ENCODE measurements at places on chromosomes 2 and 18. TPM values are rescaled to one million over a fixed set of nuclear protein-coding genes. Genes with fewer than 3 reads are reported as not detected.

GRCh38 chr18:52219102-52219501 lies 120.9 kb upstream of the DCC start:
- DNase-seq: no peak

- DNase-seq: no peak
These were observed 220.4 kb downstream of the ZNF516 start for GRCh38 chr18:76274468-76275289.

DNA sequence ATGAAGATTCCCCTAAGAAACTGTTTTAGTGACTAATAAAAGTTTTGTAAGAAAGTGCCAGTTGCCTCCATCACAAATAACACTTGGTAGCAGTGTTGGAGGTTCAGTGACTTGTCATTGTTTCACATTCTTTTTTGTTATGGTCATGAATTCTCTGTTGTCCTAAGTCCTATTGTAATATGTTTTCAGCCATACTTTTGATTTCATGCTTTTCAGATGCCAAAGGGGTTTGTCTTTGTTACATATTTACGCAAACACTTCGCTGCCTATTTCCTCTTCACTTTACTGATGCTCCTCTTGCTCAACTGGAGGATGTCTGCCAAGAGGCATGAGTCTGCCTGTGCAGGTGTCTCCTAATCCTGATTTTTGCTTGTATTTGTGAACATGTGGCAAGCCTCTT lies 66.6 kb downstream of the PHLPP1 start:
- no peak for DNase-seq

DNA sequence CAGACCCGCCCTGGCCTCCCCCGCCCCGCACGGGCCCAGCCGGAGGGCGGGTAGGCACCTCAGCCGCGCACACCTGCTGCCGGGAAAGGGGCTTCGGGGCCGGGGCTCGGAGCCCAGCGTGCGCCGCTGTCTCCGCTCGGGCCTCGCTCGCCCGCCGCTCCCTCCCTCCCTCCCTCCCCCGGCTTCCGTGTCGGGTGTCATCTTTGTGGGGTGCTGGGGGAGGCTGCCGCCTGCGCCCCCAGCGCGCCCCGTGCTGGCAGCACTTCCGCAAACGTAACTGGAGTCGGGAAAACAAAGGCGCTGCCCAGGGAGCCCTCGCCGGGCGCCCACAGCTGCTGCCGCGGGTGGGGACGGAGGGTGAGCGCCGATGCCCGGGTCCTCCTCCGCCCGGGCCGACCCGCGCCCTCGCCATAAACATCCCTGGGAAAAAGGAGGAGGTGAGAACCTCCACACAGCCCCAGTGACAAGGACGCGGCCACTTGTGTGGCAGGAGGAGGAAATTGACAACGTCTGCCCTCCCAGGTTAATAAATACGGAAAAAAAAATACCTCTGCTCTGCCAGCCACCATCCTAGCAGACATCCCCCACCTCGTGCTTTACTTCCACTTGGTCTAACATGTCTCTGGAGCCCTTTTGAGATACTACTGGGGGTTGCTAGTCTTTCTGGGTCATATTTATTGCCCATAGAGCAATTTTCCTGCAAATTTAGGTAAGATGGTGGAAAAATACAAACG lies 550 bp downstream of the MFSD6 start:
- peak; percentile 43 for DNase-seq

- no peak for DNase-seq
These were observed 40.6 kb upstream of the EPAS1 start for GRCh38 chr2:46256563-46257142.

DNA sequence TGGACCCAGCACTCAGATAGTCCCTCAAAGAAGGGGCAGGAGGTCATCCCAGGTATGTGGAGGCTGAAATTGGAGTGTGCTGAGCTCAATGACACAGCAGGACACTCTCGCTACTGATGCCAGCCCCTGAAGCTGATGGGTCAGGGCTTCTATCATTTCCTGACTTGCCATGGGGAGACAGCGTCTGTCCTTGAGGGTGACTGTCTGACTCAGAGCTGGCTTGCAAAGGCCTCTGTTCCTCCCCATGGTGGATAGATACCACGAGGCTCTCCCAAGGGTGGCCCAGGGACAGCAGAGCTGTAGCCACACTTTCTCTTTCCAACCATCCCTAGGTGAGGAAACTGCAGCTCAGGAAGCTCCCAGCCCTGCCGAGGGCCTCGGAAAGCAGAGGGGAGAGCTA lies 10.8 kb downstream of the ALPG start:
- DNase-seq: no peak

DNA sequence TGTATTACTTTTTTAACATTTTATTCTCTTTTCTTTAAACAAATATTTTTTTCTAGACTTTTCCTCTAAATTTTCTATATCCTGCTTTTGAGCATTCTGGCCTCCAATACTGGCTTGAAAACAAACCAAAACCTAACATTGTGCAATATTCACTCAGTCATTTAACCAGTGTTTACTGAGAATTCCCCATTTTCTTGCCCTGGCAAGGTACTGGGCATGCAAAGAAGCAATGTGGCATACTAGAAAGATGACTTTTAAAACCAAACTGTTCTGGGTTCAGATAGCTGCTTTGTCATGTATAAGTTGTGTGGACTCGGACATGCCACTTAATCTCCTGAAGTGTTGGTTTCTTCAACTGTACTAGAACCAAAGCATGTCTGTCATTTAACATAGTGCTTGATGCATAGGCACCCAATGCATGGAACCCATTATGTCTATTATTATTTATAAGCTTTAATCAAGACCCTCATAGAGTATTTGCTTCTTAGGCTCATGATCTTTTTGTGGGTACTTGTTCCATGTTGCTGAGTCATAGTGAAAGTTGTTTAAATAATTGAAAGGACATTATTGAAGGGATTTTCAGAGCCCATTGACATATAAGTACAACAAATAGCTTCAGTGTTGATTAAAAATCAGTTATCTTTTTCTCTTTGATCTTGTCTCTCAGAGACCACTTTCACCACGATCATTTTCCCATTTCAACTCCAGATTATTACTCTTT lies 185.4 kb upstream of the OSR1 start:
- DNase-seq: no peak

- no peak for DNase-seq
These were observed 285.9 kb downstream of the MYT1L start for GRCh38 chr2:2045141-2045540.

GRCh38 chr2:224893848-224894247 lies 148.4 kb downstream of the DOCK10 start:
- no peak for DNase-seq

GRCh38 chr18:78971511-78972245 lies 7.9 kb upstream of the SALL3 start:
- DNase-seq: no peak

DNA sequence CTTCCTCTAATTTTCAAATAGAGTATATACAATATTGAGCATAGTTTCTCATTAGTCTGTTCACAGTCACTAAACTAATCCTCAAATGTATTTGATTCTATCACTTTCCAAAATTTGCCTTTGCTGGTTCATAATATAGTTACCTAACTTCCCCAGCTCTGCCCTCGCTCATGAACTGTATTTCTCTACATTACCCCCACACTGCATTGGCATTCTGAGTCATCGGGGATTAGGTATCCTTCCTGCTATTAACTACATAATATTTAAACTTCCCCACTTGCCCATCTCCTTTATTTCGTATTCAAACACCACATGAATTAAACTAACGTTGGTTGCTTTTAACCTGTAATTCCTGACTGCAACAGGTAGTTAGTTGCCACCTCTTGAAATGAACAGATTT lies 14.8 kb upstream of the CLASP1 start:
- DNase-seq: no peak

GRCh38 chr18:59575995-59576394 lies 121.2 kb downstream of the CCBE1 start:
- DNase-seq: no peak

GRCh38 chr2:106921451-106921850 lies 35.5 kb upstream of the ST6GAL2 start:
- no peak for DNase-seq

DNA sequence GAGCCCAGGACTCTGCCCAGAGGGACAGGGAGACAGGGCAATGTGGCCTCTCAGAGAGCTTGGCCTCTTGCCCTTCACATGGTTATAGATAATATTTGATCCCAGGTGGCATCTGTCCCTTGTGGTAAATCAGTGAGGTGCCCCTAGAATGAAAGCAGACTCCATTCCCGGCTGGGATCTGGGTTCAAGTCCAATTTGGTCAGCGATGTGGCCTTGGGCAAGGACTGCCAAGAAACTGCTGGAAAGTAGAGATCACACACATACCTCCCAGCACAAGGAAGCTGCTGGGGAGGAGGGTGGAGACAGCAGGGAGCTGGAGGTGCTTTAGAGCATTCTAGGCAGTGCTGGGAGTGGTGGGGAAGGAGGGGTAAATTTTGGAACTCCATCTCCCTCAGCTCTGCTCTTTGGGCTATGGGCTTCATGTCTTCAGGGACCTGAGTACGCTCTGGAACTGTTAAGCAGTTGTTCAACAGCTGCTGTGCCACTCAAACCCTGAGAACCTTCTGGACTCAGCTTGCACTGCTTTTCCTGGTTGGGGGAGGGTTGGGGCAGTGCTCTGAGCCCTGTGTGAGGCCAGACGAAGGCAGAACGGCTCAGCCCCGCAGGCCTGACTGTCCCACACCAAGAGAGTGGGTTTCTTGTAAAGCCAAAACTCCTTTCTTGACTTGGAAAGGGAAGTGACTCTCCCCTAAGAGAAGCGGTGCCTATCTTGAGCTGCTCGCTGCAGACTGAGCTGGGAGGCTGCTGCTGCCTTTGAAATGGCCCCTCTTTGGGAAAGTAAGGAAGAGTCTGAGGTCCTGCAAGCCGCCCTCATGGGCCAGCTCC lies 23.0 kb downstream of the INPP5D start:
- DNase-seq: peak; percentile 2

- DNase-seq: peak; percentile 40
These were observed 38.5 kb downstream of the LPIN1 start for GRCh38 chr2:11784747-11785610.

DNA sequence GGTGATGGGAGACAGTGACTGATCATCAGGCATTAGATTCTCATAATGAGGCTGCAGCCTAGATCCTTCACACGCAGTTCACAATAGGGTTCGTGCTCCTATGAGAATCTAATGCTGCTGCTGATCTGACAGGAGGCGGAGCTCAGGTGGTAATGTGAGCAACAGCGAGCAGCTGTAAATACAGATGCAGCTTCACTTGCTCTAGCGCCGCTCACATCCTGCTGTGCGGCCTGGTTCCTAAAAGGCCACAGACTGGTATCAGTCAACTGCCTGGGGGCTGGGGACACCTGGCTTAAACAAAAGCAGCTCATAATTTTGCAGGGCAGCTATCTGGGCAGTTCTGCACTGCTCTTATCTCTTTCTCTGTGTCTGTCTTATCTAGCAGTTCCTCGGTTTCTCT lies 20.4 kb upstream of the CD226 start:
- DNase-seq: no peak

- DNase-seq: no peak
These were observed 13.5 kb upstream of the KLF11 start for GRCh38 chr2:10029875-10030223.

- no peak for DNase-seq
These were observed 55.2 kb downstream of the TMEM247 start for GRCh38 chr2:46534589-46534988.

DNA sequence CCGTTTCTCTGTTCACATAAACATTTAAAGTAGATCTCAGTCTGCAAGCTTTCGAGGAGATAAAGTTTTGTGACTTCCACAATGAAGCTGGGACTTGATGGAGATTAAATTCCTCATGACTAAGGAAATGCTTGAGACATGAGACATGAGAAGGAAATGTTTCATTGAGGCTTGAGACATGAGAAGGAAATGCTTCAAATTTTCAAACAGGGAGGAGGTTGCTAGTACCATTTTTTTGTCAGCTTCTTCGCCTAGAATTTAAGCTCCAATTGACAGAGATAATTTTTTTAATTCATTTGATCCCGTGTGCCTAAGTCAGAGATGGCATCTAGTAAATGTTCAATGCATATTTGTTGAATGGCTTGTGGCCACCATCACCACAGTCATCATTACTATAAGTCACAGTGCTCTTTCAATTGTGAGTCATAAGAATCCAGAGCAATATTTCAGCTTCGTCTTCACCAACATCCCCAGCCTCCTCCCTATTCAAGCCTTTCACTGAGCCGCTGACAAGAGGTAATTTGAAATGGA lies 543 bp upstream of the MARCHF4 start:
- no peak for DNase-seq

GRCh38 chr2:149039213-149039724 lies 770 bp downstream of the LYPD6B start:
- DNase-seq: no peak

DNA sequence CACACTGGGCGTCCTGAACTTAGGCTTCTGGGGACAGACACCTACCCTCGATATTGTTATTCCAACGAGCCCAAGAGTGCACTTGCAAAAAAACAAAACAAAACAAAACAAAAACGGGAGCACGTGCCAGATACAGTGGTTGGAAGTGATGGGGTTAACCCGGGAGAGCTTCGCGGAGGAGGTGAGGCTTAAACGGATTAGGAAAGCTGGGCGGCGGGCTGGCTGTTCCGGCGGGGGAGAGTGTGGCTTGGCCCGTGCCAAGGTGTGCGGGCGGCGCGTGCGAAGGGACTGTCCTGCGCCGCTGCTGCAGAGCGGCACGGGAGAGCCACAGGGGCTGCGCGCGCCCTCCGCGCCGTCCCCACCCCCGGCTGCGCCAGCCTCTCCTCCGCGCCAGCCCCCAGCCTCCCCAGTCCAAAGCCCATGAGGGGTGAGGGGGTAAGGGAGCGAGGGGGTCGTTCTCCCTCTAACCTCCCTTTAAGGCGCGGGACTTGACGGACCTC lies 1.5 kb upstream of the SLC30A3 start:
- no peak for DNase-seq

DNA sequence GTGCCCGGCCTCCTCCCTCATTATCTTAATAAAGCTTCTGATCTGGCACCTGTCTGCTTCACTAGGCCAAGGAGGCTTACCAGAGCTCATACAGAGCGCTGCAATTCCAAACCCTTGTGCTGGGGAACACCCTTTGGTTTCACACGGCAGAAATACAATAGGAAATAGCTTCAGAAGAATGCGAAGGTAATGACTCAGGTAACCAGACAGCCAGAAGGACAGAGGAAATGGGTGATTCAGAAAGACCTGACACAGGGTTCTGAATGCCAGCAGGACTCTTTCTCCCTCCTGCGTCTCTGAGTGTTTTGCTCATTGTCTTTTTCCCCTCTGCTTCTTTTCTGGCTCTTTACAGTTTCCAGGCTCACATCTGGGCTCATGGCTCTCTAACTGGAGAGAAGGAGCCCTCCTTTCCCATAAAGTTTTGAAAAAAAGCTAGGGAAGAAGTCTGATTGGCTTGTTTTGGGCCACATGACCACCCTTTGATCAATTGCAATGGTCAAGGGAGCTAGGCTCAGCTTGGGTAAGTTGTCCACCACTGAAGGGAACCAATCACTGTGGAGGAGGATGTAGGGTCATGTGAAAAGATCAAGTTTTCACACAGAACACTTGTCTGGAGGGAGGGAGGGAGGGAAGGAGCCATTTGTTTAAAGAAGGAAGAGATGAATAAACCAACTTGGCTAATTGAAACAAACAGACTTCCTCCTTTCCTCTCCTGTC lies 90.5 kb upstream of the UPP2 start:
- DNase-seq: no peak

GRCh38 chr18:5197461-5197860 lies 404 bp upstream of the AKAIN1 start:
- no peak for DNase-seq

Gene YES1
- 47.7 TPM for polyA plus RNA-seq

Gene RAX
- not detected for polyA plus RNA-seq

Gene NEU2
- not detected for polyA plus RNA-seq

Gene POU3F3
- not detected for polyA plus RNA-seq

Gene SH3RF3
- polyA plus RNA-seq: 3.0 TPM

Gene TNFAIP6
- 2.9 TPM for polyA plus RNA-seq

Gene C2orf81
- 2.0 TPM for polyA plus RNA-seq

Gene UGT1A8
- polyA plus RNA-seq: not detected

Gene AMER3
- 1.3 TPM for polyA plus RNA-seq

Gene HOXD13
- not detected for polyA plus RNA-seq

Gene ASPRV1
- 1.5 TPM for polyA plus RNA-seq

Gene GNLY
- 13.1 TPM for polyA plus RNA-seq

Gene IGFBP5
- 58.4 TPM for polyA plus RNA-seq

Gene WDR12
- 90.8 TPM for polyA plus RNA-seq

Measured in large intestine (tissue), 12 donors.